Stimulated activated CD4-positive, alpha-beta T cell treated with anti-CD3 and anti-CD28 coated beads, TNF-alpha, amount 100 ng/mL, for 48 hours (primary cell): ENCODE measurements at places on chromosomes 1 and 21.

- DNase-seq = no peak
Measured at GRCh38 chr1:162500805-162501204, 3.2 kb downstream of the UHMK1 start.

DNA sequence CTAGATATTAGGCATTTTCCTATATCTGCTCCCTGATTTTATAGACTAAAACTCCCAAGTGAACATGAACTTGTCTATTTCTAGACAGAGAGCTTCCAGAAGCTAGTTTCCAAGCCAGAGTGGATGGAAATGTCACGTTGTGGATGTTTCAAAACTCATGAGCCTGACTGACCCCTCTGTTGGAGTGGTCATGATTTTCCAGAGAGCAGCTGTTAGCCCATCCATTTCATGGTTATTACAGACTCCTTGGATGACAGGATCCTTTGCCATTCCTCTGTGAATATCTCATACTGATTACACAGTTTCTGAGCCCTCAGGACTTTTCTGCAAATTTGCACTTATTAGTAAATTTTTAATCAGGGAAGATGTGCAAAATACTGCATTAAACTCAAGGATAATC is 76.8 kb upstream of the ATF3 start:
- no peak for DNase-seq

DNA sequence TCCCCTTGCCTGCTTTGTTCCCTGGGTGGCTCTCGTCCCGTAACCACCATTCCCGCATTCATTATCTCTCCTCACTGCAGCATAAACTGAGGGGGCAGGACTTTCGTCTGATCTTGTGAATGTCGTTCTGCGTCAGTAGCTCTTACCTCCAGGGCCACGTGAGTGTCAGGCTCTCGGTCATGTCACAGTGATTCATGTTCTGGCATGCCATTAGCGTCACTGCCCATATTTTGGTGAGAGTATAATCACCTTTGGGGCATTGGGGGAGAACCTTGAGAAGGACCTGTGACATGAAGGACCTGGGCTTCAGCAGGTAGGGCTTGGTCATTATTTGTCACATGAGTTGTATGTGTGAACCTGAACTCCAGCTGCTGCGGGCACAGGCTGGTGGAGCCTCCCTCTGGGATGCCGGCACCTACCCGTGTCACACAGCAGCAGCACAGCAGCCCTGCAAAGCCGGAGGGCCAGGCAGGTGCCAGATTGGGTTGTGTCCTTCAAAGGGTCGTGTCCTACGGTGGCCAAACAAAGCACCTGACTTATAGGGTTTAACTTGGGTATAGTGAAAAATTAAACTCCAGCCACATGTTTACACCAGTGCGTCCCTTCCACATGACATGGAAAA is 68.5 kb downstream of the BACE2 start:
- no peak for DNase-seq

DNA sequence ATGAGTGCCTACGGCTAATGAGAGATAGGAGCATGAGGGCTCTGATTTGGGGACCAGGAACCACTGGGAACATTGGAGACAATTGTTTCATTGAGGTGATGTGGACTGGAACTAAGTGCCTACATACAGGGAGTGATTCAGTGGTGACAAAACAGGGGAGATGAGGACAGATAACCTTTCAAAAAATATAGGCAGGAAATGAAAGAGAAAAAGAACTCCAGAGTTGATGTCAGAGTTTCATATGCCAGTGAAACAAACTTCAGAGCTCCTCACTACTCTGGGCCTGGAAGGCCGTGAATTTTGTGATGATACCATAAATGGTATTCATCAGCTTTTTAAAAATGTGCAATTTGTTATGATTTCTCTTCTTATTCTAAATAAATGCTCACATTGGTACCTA is 39.3 kb downstream of the FASLG start:
- DNase-seq = no peak

GRCh38 chr1:95035536-95035935 is 37.2 kb downstream of the ALG14 start:
- DNase-seq = no peak

- DNase-seq = no peak
Measured at GRCh38 chr1:147264158-147264768, 21.8 kb downstream of the CHD1L start.

- no peak for DNase-seq
Measured at GRCh38 chr1:35180776-35181374, 12.1 kb downstream of the SFPQ start.

DNA sequence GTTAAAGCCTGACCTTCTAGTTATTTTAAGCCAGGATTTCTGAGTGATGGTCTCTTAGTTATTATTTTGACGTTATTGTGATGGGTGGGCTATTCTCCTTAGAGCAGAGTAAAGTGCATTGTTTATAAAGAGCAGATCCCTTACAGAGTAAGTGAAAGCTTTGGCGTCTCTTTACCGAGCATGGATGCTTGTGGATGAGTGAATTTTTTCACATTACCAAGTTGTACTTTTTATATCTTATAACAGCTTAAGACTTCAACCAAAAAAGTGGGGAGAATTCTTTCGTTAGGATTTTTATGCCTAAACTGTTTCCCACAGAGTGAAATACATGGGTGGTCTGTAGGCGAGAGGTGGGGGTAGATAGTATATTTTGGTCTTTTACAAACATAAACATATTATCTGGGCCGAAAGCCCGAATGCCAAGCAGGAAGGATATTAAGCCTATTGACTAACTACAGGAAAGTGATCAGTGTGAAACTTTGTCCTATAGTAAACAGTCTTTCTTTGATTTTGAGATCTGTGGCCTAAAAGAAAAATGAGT is 279.1 kb upstream of the C1orf105 start:
- no peak for DNase-seq

DNA sequence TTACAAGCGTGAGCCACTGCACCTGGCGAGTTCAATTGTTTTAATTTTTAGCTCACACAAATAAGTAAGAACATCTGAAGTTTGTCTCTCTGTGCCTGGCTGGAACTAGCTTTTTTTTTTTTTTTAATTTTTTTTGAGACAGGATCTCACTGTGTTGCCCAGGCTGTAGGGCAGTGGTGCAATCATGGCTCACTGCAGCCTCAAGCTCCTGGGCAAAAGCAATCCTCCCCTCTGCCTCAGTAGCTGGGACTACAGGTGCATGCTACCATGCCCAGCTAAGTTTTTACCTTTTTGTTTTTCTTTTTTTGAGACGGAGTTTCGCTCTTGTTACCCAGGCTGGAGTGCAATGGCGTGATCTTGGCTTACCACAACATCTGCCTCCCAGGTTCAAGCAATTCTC is 7.9 kb downstream of the NKAIN1 start:
- DNase-seq = no peak

DNA sequence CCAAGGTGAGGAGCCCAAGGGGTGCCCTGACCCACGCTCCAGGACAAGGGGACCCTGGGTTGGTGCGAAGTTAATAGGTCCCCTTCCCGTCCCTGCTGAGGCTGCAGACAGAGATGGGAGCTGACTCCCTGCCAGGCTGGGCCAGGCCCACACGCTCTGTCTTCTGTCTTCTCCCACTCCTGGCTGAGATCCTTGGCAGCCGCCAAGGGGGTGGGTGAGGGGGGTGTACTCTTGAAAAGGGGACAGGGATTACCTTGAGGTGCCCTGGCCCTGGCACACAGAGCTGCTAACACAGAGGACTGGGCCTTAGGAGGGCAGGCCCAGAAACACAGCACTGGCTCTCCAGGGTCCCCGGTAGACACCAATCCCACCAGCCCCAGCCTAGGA is 11.0 kb upstream of the CTRC start:
- DNase-seq = no peak

DNA sequence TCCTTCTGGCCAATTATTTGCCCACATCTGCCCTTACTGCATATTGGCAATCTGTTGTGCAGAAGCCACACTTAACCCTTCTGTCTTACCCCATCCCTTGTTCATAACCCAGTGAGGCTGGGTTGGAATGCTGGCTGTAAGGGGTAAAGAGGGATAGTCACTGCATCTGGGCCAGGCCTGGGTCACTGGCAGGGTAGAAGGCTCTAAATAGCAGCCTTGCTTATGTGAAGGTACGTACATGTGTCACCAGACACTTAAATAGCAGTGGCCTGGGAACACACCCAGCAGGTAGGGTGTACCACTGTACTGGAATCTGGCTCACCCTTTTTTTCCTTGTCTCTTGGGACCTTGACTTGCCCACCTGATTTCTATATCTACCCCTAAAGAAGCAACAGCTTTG is 9.9 kb upstream of the TARS2 start:
- DNase-seq = no peak
